ENCODE measurements at places on chromosomes 3 and 15.

GRCh38 chr3:138984816-138985215, 21.3 kb downstream of the PRR23A start:
- DNase-seq = no peak

DNA sequence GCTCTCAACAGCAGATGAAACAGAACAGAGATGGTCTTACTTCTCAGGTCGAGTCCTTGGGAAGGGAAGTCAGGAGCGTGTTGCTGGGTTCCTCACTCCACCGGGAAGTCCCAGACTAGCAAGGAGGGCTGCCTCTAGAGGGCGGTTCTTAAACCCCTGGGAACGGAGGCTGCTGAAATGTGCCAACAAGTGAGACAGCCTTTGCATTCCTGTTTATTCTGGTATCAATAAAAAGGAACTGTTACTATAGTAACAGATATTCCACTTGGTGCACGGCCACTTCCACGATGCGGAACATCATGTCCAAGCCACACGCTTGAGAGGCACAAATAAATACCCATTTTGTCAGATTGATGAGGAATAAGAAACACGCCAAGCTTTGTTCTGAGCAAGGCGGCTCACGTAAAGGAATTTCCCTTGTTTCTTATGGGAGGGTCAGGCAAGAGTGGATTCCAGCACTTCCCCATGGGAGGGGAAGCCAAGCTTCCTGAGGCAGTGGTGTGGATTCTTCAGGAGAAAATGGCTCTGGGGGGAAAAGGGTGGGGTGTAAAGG, at the start of gene FAM107A:
Gene FAM107A (minus strand): TSS at position 123 of the 553 bp plus-strand sequence. CDS start 7,531 bp downstream, outside the sequence.
- DNase-seq = peak; percentile 78

DNA sequence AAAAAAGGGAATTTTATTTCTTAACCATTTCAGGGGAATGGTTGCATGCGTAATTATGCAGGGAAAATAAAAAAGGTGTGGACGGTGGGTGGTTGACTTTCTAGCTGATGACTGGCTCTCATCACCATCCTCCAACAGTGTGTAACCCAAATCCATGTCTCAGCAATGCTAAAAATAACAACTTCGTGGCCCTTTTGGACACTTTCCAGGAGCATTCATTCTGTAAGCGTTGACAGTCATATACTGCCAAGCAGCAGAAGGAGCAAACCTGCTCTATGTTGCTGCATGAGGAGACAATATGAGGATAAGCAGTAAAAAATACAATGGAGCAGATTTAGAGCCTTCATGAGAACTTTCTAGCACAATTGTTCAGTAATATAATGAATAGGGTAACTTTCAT, 189.1 kb downstream of the ANXA2 start:
- DNase-seq = no peak

GRCh38 chr3:32959371-32959770, 7.9 kb downstream of the CCR4 start:
- no peak for DNase-seq

- DNase-seq = no peak
Observed at GRCh38 chr15:38522922-38523321, 41.7 kb downstream of the RASGRP1 start.

DNA sequence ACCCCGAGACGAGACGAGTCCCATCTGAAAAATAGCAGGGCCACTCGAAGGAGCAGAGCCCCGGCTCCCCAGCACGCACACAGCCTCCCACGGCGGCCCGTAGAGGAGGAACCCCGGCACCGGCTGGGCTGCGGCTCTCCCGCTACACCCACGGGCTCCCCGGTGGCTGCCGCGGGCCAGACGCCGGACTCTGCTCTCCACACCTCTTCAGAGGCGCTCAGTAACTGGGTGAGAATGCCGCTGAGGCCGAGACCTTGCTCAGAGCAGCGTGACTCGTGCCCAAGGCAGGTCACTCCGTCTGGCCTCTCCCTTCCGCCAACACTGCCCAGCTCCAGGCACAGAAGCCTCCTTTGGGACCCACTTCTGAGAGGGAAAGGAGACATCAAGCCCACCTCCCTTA, 34.4 kb downstream of the TNK2 start:
- no peak for DNase-seq

GRCh38 chr3:43198791-43199644, 87.3 kb upstream of the SNRK start:
- no peak for DNase-seq

DNA sequence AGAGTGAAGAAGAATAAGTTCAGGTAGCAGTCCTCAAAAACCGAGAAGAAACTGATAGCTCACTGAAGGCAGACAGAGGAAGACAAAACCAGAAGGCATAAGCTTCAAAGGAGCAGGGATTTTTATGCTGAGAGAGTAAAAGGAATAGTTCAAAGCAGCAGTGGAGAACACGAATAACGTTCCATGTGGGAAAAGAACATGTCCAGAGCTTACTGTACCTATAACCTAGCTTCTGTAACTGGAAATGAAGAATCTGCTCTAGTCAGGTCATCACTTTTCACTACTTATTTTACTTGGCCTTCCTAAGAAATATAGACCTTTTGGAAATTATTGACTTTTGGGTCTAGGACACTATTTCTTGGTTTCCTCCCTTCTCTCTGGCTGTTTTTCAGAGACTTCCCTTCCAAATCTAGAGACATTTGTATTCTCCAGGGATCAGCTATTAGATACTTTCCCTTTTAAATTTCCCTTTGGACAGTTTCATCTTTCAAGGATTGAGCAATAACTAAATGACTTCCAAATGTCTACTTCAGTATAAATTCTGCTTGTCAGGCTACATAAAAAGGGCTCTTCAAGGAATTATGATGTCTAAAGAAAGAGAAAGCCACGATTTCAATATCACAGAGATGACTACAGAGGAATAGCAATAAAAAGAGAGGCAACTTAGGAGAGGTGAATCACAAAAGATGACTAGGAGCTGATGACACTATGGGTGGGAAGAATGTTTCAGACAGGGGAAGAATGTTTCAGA, 46.7 kb downstream of the UBE3A start:
- DNase-seq = peak; percentile 68

GRCh38 chr15:59048897-59049296, 56.0 kb upstream of the CCNB2 start:
- DNase-seq = no peak

GRCh38 chr3:18124501-18124900, 300.6 kb downstream of the SATB1 start:
- peak; percentile 52 for DNase-seq

GRCh38 chr3:11784971-11785377, 61.7 kb downstream of the TAMM41 start:
- DNase-seq = no peak

- DNase-seq = peak; percentile 85
Observed at GRCh38 chr3:40504636-40505430, 1.0 kb upstream of the ZNF620 start.

DNA sequence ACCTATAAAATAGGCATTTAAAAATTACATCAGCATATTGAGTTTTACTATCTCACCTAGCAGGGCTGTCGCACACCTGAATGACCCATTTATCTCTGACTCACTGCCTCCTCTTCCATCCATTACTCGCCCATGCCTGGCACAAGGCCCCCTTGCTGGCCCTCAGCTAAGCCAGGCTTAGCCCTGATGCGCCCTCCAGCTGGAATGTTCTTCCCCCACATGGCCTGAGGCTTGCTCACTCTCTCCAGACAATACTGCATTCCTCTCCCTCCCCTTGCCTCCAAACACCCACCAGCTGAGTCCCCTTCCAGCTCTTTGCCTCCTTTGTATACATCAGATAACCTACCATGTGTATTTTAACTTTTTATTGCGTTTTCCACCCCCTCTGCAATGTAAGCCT, 7.2 kb downstream of the SH3BP5 start:
- peak; percentile 81 for DNase-seq

DNA sequence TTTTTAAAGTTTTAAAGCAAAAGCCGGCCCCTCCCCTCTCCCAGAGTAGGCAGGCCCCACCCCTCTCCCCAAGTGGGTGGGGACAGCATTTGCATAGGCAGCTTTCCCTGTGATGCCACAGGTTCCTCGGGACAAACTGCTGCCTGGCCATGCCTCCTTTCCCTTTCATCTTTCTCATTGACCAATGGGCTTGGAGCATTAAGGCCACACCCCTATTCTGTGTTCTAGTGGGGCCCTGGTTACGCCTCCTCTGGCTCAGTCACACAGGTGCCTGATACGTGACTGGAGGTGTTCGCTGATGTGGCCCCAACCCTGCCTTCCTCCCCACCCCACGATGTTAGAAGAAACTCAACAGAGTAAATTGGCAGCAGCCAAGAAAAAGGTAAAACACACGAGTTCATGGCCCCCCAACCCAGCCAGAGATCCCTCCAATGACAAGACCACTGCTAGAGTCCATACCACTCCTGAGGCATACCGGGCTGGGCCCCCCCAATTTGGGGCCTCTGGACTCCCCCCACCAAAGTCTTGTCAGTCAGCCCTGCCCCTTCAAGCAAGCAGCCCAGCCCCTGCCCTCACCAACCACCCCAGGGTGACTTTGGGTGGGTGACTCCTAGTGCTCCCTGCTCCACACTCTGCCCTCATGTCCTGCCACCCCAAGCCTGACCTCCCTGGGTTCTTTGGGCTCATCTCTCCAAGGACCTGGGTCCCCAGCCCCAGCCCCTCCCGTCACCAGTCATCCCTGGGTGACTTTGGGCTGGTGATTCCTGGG, 62.8 kb upstream of the CSPG4 start:
- DNase-seq = no peak
